Activated CD4-positive, alpha-beta T cell treated with anti-CD3 and anti-CD28 coated beads for 1 hour (primary cell): ENCODE measurements at places on chromosomes 5 and 9.

DNA sequence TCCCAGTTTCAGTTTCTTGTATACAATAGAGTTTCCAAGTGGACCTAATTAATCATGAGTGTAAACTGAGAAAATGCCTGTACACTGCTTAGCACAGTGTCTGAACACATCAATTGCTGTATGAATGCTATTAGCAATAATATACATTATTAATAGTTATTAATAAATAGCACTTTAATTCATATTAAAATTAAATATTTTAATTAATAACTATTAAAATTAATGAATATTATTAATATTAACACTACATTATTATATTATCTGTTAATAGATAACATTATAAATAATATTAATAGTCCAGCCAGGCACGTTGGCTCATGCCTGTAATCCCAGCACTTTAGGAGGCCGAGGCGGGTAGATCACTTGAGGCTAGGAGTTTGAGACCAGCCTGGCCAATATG lies 244.9 kb upstream of the ANKRD55 start:
- no peak for DNase-seq

GRCh38 chr9:8533681-8534080 lies 734.1 kb upstream of the DMAC1 start:
- DNase-seq = no peak

GRCh38 chr5:74850789-74851425 lies 15.3 kb downstream of the FAM169A start:
- no peak for DNase-seq

DNA sequence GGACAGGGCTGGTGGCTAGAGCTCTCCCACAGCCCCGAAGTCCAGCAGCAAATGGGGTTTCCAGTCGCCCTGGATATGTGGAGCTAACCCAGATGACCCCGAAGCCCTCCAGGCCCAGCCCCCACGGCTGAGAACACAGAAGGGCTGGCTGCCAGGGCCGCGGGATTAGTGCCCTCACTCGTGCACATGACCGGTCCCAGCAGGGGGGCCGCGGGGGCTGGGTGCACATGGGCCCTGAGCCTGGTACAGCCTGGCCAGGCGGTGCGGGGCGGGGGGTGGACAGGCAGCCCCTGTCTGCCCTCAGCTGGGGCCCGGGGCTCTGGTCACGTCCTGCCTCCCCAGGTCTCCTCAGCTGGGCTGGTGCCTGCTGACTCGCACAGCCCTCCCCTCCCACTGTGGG lies 5.9 kb downstream of the SSNA1 start:
- DNase-seq = no peak

- no peak for DNase-seq
Measured at GRCh38 chr9:137339045-137339907, 37.2 kb upstream of the NRARP start.

DNA sequence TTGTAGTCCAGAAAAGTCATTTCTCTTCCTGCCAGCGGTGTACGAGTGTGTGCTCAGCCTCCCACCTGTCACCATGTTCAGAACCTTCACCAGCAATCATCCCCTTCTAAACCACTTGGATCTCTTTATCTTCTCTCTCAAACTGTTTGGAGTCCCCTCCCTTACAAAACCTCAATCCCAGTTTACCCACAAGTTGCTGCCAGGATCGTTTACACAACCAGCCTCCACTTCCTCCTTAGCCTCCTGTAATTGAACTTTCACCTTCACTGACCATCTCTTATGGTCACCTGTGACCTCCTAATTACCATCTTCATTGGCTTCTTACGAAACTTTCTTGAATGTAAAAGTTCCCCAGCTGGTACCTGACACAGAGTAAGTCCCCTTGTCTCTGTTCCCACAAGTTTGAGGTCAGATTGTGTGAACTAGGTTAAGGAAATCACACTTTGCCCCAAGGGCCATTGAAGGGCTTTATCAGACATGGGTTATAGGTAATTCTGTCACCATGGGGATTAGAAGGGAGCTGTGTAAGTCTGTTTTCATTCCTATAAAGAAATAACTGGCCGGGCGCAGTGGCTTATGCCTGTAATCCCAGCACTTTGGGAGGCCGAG lies 20.0 kb downstream of the RNF44 start:
- no peak for DNase-seq

- no peak for DNase-seq
Measured at GRCh38 chr5:113161806-113162205, 185.2 kb downstream of the DCP2 start.

- DNase-seq = no peak
Measured at GRCh38 chr5:145591578-145591977, 243.6 kb downstream of the PRELID2 start.

- no peak for DNase-seq
Measured at GRCh38 chr5:135514116-135514515, 21.6 kb downstream of the NEUROG1 start.

DNA sequence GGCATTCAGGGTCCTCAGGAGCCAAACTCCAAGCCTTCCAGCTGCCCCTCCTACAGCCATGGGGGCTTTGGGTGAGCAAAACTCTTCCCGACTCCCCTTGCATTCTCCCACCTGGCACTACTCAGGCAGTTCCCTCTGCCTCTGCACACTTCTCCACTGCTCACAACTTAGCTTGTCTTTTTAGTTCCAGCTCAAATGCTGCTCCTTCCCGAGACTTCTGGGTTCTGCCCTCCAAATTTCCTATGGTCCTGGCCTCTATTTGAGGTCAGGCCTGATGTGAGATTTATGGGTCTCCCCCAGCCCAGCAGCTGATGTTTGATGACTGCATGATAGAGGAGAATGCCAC lies 5.7 kb upstream of the SLC25A48 start:
- no peak for DNase-seq

DNA sequence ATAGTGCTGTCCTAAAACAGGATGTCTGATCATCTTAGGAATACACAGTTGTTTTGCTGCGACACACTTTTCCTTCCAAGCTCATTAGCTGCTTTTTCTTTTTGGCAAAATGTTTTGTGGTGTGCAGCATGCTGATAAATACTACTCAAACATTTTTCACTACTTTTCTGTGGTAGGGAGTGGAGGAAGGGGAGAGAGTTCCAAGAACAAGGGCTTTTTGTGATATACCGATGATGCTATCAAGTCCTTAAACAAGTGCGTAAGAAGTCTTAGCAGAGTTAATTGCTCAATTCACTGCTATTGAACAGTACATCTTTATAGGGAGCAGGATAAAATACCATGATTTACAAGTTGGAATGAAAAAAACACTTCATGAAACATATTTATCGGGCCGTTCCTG lies 23.6 kb upstream of the TEK start:
- no peak for DNase-seq

DNA sequence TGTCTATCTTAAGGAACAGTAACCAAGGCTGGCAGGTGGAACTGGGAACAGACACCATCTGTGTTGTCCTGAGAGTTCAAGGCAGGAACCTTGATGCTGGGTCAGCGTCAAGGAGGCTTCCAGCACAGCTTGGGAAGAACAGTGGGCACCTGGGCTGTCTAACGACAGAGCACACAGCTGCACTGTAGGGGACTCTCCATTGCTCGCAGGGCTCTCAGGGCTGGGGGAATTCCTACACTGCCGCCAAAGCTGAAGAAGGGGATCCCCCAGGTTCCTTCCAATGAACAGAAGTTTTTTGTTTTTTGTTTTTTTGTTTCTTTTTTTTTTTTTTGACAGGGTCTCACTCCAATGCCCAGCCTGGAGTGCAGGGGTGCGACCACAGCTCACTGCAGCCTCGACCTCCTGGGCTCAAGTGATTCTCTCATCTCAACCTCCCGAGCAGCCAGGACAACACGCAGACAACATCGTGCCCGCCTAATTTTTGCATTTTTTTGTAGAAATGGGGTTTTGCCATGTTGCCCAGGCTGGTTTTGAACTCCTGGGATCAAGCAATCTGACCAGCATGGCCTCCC lies 81.9 kb downstream of the PTPN3 start:
- DNase-seq = no peak

DNA sequence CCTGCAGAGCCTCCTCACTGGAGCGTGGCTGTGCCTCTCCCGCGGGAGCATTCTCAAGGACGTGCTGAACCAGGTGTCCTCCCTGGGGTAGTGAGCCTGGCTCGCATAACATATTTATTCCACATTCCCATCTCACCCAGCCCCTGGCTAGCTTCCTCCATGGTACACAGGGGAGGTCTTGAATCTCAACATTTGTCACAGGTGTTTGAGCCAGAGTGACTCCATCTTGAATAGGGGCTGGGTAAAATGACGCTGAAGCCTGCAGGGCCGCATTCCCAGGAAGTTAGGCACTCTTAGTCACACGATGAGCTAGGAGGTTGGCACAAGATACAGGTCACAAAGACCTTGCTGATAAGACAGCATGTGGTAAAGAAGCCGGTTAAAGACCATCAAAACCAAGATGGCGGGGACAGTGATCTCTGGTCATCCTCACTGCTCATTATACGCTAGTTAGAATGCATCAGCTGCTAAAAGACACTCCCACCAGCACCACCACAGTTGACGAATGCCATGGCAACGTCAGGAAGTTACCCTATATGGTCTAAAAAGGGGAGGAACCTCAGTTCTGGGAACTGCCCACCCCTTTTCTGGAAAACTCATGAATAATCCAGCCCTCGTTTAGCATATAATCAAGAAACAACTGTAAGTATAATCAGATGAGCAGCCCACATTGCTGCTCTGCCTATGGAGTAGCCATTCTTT lies 273.8 kb upstream of the IRX4 start:
- DNase-seq = no peak

GRCh38 chr5:54882841-54883240 lies 102.6 kb downstream of the ESM1 start:
- DNase-seq = no peak

DNA sequence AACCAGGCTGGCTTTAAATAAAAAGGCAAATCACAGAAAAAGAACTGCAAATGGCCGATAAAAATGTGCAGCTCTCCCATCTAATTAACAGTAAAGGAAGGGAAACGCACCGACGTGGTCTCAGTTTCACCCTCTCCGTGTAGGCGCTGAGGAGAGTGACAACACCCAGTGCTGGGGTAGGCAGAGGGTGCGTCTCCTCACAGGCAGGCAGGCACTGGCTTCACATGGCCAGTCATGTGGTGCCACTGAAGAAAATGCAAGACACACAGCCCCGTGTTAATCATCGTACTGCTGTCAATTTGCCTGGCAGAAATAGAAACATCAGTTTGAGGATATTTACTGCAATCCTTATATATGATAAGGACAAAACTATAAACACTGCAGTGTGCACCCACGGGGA lies 178.4 kb downstream of the FANCC start:
- no peak for DNase-seq

- no peak for DNase-seq
Measured at GRCh38 chr5:158236511-158237335, 377.8 kb upstream of the CLINT1 start.

DNA sequence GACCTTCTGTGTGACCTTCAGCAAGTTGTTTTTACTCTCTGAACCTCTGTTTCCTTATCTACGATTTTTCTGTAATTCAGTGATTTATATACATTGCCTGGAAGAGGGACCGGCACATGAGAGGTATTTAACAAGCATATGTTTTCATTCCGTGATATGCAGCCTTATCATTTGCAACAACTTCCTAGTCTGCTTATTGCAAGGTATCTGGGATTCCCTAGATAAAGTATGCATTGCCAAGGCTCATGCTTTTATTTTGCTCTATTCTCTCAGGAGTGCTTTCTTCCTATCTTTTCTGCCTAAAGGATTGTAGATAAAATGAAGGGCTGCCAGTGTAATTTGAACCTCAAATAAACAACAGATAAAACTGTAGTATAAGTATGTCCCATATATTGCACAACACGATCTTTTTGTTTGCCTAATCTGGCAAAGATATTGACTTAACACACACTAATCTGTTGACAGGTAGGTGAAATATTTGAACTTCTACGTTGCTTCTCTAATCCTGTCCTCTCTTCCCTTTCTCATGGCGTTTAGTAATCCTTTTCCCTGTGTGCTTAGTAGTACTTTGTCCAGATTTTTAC lies 377.2 kb upstream of the TNC start:
- no peak for DNase-seq

DNA sequence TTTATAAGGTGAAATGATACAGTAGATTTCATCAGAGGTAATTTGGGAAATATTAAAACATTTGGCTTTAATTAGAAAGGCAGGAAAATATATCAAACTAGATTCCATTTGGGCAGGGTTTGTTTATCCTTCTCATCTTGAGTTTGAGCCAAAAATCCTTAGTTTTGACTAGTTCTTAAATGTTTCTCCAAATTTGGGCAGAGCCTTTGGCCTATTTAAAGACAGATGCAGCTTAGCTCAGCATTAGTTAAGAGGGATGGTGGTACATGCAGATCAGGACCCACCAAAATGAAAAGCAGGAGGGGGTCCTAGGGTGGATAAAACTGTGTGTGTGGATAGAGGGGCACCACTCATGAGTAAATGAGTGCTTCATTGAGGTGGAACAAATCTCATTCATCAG lies 20.3 kb upstream of the ARRDC3 start:
- no peak for DNase-seq

GRCh38 chr5:172956228-172956627 lies 3.0 kb upstream of the RPL26L1 start:
- no peak for DNase-seq

GRCh38 chr5:138711811-138712210 lies 41.4 kb upstream of the CTNNA1 start:
- no peak for DNase-seq

- DNase-seq = no peak
Measured at GRCh38 chr9:4905135-4905490, 80.0 kb upstream of the JAK2 start.

DNA sequence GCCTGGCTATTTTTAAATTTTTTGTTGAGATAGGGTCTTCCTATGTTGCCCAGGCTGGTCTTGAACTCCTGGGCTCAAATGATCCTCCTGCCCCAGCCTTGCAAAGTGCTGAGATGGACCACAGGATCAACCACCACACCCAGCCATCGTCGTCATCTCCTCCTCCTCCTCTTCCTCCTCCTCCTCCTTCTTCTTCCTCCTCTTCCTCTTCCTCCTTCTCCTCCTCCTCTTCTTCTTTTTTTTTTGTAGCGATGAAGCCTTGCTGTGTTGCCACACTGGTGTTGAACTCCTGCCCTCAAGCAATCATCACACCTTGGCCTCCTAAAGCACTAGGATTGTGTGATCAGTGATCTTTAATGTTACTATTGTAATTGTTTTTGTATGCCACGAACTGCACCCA lies 49.4 kb upstream of the ERBIN start:
- DNase-seq = no peak

- DNase-seq = no peak
Measured at GRCh38 chr5:143051244-143052058, 281.3 kb downstream of the ARHGAP26 start.

- no peak for DNase-seq
Measured at GRCh38 chr5:61623401-61624069, 291.5 kb downstream of the ZSWIM6 start.

DNA sequence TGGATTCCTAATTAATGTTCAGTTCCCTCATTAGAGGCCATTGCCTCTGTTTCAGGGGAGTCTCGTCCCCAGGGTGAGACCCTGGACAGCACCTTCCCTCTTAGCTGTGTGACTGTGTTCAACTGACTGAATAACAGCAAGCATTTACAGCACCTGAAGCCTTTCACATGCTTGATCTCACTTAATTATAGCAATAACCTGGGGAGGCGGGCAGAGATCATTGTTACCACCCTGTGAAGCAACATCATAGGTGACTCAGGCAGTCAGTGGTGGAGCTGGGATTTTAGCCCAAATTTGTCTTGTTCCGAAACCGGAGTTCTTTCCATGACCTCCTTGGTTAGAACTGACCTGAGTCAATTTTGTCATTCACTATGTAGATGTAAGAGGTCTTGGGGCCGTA lies 105.2 kb upstream of the RAD23B start:
- DNase-seq = no peak
